ENCODE measurements at places on chromosomes 16 and 17.

DNA sequence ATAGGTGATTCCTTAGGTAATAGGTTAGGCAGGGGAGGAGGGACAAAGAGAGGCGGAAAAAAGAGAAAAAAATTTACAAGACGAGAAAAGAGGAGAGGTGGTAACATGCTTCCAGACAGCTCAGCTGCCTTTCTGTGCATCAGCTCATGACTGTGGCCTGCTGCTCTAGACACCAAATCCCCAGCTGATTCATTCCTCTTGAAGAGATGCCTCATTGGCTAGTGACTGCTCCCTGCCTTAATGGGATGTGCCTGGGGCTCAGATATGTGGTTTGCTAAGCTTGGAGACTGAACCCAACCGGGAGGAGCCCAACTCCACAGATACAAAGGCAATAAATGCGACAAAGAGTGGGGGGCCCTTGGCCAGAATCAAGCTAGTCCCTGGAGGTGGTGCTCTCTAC, 105.9 kb upstream of the FAM20A start:
- DNase-seq = no peak

- no peak for DNase-seq
Observed at GRCh38 chr17:8797621-8798175, 1.5 kb downstream of the MFSD6L start.

DNA sequence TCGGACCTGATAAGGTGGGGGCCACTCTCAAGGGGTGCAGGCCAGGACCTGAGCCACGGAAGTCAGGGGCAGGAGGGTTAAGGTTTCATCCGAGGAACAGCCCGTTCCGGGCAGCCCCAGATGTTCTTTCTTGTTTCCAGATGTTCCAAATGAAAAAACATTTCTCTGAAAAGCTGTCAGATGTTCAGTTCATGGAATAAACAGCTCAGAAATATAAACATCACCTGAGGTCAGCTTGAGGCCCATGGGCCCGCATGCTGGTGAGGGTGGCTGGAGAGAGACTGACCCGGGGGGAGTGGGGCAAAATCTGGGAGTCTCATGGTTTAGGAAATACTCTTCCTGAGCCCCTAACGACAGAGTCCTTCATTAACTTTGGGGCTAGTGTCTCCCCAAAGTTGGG, 1.5 kb upstream of the CD79B start:
- DNase-seq = peak; percentile 55

DNA sequence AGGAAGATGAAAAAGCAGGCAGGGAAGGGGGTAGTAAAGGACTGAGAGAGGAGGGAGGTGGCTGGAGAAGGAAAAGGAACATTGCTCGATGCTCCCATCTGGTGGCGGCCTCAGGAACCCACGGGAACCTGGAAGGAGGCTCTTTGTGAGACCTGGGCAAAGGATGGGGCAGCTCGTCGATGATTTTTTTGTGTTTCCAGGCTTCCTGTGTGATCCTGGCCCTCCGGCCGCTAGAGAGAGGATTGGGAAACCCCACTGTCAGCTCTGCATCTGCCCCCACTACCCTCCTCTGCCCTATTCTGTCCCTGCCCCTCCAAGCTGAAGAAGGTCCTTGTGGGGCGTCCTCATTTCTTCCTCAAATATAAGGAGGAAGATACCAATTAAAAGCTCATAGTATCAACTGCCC, 6.6 kb downstream of the WFIKKN2 start:
- DNase-seq = peak; percentile 90

DNA sequence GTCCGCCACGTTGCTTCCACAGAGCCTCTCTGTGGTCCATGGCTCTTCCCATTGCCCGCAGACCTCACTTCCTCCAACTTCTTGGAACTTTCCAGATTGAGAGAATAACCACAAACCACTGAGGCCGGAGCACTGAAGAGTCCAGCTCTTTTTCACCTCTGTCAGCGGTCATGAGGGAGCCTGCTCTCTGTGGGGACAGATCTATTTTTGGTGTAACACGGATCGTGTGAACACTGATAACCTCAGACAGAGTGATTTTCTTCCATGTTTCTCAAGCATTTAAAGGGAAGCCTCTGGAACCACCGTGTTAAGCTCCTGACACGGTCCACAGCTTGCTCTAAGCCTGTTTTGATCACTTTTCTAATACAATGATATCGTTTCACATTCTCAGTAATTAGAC, 49.7 kb downstream of the NTN1 start:
- no peak for DNase-seq
